ENCODE measurements at places on chromosomes 12 and 14.

- DNase-seq = peak; percentile 83
These were observed 6.9 kb downstream of the VEZT start for GRCh38 chr12:95224202-95225170.

- no peak for DNase-seq
These were observed 35.4 kb upstream of the EMP1 start for GRCh38 chr12:13161172-13161571.

DNA sequence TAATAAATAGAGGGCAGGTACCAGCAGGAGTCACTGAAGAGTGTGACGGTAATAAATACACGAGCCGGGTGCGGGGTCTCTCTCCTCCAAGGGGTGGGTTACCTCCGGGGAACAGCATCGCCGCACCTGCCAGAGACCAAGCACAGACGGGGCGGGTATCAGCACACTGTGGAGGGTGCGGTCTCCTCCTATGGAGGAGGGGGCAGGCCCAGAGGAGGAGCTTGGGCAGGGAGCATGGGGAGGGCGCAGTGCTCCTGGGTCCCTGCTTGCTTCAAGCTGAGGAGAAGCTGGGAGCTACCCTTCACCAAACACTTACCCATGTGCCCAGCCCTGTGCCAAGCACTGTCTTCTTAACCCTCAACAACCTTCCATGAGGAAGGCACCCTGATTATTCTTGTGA lies 12.8 kb downstream of the PGF start:
- DNase-seq = no peak

DNA sequence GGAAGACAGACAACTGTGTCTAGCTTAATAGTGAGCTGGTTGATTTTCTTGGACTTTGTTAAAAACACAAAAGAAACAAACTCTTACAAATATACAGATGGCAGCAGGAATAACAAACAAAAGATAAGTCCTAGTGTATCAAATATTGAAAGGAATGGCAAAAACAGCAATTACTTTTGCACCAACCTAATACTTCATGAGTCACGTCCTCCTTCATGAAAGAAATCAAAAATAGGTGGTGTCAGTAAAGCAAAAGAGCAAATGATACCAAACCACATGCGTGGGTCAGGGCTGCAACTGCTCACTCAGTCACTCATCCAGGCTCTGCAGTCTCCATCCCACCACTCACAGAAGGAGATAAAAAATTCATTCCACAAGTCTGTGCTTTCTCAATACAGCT lies 11.8 kb downstream of the ATG14 start:
- DNase-seq = no peak

GRCh38 chr14:102279282-102279681 lies 25.7 kb downstream of the MOK start:
- DNase-seq = no peak

GRCh38 chr12:95874452-95874851 lies 15.7 kb downstream of the SNRPF start:
- DNase-seq = no peak

DNA sequence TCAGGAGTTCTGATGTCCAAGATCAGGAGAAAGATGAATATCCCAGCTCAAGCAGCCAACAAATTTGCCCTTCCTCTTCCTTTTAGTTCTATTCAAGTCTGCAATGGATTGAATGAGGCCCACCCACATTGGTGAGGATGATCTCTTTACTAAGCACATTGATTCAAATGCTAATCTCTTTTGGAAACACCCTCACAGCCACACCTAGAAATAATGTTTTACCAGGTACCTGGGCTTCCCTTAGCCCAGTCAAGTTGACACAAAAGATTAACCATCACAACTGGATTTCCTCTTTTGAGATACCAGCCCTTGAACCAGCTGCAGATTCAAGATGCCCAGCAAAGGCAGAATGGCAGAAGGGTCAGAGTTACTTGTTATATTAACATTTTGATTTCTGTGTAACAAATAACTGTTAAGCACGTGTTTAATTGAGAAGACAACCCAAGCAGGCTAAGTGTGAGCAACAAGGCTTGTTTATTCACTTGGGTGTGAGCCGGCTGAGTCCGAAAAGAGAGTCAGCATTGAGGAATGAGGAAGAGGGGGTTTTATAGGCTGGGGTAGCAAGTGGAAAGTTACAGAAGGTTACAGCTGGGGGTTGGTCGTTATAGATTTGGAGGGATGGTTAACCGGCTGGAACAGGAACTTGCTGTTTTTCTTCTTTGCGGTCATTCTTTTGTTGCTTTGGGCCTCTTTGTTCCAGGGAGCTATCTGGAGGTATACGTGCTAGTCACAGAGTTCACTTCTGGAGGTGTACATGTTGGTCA lies 180.3 kb downstream of the EMP1 start:
- DNase-seq = no peak

DNA sequence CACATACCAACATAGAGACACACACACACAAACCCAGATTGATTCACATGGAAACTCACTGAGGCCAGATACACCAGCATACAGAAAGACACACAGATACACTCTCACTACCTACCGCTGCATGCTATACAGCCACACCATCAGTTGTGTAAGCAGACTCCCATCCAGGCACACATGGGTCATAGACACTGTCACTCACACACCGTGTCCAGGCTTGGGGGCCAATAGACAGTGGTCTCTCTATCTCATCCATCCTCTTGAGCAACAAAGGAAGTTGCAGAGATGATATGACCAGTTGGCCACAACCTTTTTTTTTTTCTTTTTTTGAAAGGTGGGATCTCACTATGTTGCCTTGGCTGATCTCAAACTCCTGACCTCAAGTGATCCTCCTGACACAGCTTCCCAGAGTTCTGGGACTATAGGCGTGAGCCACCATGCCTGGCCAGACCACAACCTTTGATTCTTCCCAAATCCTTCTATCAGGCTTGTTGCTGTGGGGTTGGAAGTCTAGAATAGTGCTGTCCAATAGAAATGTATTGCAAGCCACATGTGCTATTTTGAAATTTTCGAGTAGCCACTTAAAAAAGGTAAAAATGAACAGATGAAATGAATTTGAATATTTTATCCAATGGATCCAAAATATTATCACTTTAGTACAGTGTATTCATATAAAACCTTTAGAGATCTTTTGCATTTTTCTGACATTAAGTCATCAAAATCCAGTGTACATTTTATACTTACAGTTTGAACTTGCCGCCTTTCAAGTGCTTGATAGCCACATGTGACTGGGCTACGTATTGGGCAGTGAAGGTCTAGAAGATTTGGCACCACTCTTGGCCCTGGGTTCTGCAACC lies 7.4 kb downstream of the LRP1-AS start:
- no peak for DNase-seq

DNA sequence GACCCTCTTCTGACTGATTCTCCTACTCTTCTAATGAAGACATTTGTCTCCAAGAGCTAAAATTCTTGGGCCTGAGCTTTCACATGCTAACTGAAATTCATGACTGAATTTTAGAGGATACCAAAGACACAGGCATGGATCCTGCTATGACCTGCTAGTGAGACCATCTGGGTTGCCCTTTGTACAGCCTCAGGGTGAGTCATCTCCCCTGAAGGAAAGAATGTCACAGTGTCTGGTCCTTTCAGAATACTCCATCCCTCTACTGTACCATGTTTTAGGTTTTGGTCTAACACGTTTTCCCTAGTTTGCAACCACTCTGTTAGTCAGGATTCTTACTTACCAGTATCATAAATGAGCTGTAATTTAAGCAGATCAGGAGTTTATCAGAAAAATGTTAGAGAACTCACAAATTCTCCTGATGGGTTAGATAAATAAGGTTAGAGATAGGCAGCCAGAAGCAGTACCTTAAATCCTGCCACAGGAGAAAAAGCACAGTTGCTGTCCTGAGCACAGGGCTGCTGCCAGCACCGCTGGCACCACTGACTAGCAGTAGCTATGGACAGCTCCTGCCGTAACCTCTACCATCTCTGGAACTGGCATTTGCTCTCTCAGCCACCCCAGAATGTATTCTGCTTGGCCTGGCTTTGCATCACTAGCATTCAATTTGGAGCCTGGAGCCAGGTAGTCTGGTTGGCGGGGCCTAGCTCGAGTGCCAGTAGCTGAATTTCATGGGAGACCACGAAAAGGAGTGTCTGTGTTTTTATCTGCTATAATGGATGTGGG lies 127.6 kb downstream of the ANO6 start:
- peak; percentile 44 for DNase-seq

DNA sequence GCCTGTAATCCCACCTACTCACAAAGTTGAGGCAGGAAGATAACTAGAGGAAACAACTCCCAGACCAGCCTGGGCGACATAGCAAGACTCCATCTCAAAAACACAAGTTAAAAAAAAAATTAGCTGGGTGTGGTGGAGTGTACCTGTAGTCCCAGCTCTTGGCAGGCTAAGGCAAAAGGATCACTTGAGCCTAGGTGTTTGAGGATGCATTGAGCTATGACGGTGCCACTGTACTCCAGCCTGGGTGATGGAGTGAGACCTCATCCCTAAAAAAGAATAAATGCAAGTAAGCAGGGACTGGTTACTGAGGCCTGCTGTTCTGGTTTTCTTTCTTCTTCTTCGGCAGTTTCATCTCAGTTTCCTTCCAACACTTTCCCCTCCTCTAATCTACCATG lies 7.4 kb downstream of the PTPN21 start:
- DNase-seq = no peak

- DNase-seq = peak; percentile 56
These were observed 188.5 kb downstream of the ALX1 start for GRCh38 chr12:85468356-85469157.

DNA sequence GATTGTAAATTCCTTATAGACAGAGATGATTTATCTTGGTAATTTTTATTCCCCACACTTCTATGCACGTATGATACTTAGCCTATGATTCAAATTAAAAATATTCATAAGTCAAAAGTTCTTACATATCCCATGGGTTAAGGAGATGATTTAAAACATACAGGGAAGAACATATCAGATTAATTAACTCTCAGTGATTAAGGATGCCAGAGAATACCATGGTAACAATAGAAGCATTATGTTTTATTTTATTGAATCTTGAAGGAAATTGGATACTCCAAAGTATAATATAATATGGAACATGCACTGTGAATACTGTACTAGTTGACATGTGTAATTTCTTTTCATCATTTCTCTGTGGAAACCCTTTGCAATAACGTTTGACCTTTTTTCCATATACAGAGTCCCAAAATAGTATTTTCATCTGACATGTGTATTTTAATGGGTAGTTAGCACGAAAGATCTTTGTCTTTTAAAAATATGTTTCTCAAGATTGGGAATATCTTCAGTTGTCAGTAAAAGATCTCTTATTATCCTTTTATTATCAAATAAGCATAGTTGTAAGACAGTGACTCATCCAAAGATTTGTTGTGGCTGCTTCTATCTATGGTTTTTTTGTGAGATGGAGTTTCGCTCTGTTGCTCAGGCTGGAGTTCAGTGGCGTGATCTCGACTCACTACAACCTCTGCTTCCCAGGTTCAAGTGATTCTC lies 166.7 kb downstream of the RAD51B start:
- peak; percentile 80 for DNase-seq

DNA sequence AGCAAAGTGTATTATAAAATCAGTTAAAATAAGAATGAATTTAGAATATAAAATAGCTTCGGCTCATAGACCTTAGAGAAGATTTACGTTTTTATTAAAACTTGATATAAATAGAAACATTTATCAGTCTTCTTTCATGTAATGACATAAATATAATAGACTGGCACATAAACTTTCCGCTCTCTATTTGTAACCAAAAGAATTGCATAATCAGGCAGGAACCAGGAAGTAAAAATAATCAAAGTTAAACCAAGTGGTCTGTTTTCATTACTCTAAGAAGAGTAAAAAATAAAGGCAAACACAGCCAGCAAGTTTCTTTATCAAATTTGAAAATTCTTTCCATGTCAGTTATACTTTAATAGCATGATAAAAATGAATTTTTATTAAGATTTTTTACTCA lies 46.3 kb upstream of the ATP2A2 start:
- DNase-seq = no peak

DNA sequence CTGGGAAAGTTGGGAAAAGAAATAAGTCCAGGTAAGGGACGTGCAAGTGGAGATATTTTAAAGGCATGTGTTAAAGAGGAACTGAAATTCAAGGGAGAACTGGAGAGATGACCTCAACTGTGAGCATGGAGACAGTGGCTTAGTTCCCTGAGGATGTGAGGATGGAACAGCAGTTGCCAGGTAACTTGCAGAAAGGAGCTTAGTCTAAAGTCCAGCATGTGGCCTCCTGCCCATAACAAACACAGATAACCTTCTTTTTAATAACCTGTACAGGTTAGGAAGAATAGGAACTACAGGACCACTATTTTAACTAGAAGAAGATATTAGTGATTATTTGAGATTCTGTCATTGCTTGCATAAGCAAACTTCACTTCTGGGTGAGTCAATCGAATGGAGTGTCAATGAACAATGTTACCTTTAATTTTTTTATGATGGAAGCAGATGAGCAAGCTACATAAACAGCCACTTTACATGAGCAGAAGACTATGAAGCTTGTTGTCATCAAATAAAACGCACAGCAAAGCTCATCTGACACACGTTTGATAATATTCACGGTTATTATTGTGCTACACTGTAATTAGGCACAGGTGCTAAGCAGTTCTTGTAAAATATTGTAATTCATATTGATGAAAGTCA lies 291.7 kb upstream of the DDHD1 start:
- DNase-seq = no peak

DNA sequence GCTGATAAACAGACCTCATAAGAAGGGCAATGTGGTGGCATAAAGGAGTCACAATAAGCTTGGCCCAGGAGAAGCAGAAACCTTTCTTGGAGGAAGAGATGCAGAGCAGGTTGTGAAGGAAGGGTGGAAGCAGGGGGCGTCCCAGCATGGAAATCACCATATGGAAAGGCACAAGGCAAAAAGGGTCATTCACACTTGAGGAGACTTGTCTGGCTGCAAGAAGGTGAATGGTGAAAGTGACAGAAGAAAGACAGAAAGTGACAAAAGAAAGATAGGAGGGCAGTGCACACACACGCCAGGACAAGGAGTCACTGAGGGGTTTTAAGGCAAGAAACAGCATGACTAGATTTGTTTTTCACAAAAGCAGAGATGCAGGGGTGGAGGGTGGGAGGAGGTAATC lies 38.3 kb downstream of the GALNT4 start:
- DNase-seq = no peak

DNA sequence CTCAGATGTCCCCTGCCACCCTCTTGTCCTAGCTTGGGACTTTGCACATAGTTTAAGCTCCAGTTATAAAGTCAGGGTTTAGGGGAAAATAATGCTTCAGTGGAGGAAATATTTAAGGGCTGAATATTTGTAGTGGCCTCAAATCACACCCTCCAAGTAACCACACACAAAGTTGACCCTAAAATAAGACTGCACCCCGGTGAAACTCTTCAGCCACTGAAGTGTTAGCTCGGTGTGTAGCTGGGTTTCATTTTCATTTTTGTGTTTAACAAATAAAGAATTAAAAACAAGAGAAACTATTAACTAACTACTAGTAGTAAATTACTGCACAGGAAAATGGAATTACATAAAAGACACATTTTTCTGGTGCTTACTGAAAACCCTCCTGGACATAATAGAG lies 14.8 kb upstream of the BCL11B start:
- no peak for DNase-seq

DNA sequence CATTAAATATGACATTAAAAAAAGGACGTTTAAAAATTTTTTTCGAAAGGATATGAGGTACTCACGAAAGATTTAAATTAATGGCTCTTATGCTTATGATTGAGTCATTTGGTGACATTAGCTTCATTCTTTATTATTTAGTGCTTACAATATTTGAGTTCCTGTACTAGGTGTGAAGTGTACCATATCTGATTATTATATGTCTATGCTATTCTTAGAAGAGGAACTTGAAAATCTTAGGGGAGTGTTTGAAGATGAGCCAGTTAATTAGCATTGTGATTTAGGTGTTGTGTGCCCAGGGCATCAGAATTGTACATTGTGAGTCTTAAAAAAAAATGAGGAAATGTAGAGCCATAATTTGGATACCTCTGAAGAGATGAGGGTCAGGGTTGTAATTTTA lies 118.6 kb downstream of the FUT8 start:
- no peak for DNase-seq

GRCh38 chr12:43988838-43989560 lies 153.1 kb downstream of the TMEM117 start:
- DNase-seq = no peak

Data from fibroblast of skin of abdomen (primary cell).